ENCODE measurements at places on chromosomes 4 and X.

GRCh38 chr4:89427782-89428181 is 120.2 kb upstream of the GPRIN3 start:
- DNase-seq = no peak

DNA sequence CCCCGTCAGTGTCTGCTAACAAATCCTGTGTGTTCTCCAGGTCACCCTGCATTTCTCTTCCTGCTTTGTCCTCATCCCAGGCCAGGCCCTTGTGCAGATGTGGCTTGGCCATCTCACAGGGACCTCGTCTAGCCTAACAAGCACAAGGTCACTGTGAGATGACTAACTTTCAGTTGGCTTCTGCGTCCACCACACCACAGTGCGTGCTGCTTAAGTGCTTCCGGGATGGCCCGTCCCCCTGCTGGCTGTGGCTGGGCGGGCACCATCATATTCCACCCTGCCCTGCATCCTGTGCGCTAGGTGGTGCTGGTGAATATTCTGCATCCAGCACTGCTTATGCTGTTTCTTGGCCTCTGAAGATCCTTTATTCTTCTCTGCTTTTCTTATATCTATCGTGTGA is 33.8 kb downstream of the RBBP7 start:
- DNase-seq = no peak

- DNase-seq = no peak
These were observed 907.8 kb downstream of the STPG2 start for GRCh38 chr4:97235521-97235920.

DNA sequence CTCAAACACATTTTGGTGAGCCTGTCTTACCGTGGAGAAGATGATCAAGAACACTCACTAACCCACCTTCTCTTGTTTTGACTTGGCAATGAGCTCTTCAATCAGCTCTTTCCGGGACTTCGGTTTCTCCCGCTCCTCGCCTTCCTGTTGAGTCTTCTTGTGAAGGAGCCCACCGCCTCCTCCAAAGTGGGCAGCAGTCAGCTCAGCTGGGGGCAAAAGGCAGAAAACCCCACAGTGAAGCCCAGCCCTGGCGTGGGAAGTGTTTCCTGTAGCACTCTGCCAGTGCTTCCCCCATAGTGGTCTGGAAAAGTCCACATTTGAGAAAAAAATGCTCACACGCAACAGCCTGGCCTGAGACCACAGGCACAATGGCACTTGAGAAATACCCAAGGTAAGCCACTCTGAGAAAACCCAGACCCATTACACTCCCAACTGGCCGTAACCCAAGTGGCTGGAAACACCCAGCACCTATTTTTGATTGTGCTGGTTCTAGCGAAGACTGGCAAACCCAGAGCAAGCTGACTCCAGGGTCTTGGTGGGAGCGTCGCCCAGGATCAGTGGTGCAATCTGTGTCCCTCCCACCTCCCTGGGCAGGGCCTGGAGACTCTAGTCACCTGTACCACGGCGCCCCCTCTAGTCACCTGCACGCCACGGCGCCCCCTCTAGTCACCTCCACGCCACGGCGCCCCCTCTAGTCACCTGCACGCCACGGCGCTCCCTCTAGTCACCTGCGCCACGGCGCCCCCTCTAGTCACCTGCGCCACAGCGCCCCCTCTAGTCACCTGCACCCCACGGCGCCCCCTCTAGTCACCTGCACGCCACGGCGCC is 8.6 kb downstream of the NOP14 start:
- no peak for DNase-seq

- no peak for DNase-seq
These were observed 229.4 kb upstream of the PSAPL1 start for GRCh38 chr4:7664106-7664505.

DNA sequence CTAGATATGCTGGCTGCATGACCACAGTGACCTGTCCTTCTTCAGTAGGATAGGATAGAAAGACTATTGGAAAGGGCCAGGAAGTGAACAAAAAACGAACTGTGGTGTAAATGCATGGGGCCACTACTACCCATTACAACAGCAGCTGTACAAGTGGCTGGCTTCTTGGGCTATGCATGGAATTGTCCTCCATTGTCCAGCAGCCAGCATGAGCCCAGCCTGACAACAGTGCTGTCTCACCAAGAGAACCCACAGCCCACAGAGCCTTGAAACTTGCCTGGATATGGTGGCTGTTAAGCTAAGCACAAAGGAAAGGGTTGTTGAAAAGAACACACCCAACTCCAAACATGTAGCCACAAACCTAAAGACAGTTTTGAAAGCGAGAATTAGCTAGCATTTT is 330.2 kb upstream of the F9 start:
- DNase-seq = no peak

DNA sequence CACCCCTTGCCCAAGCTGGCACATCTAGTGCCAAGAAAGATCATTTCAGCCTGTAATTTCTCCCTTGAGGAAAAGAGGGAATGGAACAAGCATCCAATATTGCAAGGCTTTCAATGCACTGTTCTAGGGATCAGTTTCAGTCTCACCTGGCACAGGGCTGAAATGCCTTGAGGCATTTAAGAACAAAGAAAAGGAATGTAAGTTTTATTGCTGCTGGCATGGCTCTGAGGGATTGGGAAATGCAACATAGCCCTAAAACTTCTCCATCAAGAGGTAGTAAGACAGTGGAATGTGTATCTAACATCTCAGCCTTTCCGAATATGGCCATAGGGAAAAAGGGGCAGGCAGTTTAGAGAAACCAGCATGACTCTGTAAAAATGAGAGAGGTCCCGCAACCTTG is 732.6 kb upstream of the LCORL start:
- DNase-seq = no peak

GRCh38 chr4:148211533-148211932 is 230.7 kb downstream of the NR3C2 start:
- no peak for DNase-seq

DNA sequence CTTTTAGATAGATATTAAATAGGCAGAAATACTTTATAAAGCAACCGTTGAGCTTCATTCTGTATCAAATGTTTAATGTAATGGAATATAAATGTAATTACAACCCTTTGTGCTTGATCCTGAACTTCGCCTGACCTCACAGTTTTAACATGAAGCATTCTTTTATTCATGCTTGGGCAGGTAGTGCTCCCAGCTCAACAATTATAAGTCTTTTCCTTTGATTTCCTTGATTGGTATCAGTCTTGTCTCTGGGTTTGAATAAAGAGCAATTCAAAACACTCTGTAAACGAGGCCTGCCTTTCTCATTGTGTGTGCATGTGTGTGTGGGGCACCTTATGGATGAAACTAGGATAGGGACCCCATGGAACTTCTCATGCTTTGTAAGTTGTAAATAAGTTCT is 6.8 kb downstream of the METAP1 start:
- no peak for DNase-seq
